CD4-positive, alpha-beta T cell treated with Interleukin-2 at 100 ng/mL for 4 hours (primary cell): ENCODE measurements at places on chromosomes 7 and 10.

DNA sequence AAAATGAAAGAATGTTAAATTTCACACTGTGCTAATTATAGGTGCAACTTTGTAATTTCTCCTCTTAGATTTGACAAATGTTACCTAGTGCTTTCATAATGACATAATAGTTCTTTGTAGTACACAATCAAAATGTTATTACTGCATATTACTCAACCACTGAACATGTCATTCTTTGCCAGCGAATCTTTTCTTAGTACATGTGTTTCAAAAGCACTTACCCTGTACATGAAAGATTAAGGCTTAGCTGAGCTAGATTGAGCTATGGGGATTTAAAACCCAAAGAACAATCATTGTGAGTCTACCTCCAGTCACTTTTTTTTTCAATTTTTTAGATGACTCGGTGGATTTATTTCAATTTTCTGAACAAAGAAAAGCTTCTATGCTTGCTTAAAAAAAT is 123.5 kb upstream of the FERD3L start:
- no peak for DNase-seq

DNA sequence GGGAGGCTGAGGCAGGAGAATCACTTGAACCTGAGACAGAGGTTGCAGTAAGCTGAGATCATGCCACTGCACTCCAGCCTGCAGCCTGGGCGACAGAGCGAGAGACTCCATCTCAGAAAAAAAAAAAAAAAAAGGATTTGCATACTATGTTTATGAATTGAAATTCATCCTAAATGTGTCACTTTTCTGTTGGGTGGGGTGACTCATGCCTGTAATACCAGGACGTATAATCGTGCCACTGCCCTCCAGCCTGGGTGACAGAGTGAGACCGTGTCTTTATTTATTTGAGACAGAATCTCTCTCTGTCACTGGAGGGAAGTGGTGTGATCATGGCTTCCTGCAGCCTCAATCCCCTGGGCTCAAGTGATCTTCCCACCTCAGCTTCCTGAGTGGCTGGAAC is 5.8 kb downstream of the ZNF212 start:
- peak; percentile 25 for DNase-seq

DNA sequence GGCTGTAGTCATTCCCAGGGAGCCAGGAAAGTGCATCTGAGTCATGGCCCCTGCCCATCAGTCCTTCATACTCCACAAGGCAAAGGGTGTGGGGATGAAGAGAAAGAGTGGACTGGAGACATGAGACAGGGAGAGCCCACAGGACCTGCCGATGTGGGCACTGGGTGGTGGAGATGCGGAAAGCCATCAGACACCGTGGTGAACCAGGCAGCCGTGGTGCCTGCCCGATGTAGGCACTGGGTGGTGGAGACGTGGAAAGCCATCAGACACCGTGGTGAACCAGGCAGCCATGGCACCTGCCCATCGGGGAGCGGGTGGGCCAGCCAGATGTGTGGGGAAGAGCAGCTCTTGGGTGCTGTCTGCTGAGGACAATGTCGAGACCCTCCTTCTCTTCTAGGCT is 58.6 kb downstream of the AFAP1L2 start:
- no peak for DNase-seq

- DNase-seq: no peak
These were observed 267.2 kb downstream of the GLRX3 start for GRCh38 chr10:130403153-130404075.

DNA sequence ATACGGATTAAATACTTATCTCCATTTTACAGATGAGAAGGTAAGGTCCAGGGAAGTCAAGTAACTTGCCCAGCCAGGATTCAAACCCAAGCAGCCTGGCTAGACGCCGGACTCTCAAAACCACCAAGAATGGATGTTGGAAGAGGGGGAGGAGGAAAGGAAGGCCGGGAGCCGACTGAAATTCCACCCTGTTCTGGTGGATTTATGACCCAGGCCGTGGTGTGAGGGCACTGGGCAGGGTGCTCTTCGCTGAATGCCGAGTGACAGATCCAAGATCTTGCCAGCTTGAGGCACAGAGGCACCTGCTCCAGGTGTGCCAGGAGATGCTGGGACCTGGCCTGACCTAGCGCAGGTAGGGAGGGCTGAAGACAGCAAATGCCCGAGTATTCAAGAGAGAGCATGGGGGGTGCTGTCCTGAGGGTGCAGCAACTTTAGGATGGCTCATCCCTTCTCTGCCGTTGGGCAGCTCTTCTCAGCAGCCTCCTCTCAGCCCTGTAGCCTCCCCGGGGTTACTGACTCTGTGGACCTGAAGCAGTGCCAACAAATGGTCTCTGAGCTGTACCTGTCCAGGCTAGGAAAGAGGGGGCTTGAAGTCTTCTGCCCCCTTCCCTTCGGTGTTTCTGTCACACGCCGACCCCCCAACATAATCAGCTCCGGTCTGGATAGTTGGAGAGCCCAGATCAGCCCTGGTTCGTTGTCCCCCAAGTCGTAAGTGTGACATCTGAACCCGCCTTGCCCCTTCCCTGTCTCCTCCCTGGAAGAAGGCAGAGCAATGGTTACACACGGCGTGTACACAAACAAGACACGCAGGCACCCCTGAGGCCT is 713 bp downstream of the LOXL4 start:
- DNase-seq: no peak

DNA sequence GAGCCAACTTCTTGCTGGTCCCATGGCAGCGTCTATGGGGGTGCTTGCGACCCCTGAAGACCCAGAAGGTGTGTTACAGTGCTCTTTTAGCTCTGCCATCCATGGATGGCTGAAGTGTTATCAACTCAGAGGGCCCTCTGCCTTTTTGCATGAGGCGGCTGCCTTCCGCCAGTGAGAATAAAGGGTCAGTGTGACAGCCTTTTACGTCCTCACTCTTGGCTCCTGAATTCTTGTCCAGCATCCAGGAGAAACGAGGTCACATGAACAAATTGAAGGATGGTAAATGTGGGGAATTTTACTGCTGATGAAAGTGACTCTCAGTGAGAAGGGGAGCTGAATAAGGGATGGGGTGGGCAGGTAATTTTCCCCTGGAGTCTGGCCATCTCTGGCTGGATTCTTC is 24.1 kb downstream of the SSMEM1 start:
- no peak for DNase-seq

- DNase-seq: no peak
These were observed 176.8 kb upstream of the AHR start for GRCh38 chr7:17121671-17122070.

DNA sequence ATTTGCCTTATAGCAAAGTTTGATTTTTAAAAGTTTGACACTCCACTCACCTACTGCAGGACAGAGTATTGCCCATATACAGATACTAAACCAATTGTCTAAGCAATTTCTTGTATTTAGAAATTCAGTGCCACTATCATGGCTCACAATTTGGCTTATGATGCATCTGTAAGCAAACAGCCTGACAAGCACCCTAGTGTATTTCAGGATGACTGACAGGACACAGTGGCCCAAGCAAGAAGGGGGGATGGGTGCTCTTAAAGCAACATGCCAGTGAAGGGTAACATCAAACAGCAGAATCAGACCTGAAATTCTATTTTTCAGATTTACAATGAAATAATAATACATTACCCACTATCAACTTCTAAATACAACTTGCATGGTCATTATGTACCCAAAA is 30.5 kb downstream of the CTNNA3 start:
- DNase-seq: no peak

GRCh38 chr10:130495891-130496636 is 359.9 kb downstream of the GLRX3 start:
- DNase-seq: no peak

GRCh38 chr10:66714741-66715140 is 211.1 kb upstream of the LRRTM3 start:
- no peak for DNase-seq

- no peak for DNase-seq
These were observed 195.1 kb upstream of the AUTS2 start for GRCh38 chr7:69403169-69403568.

GRCh38 chr7:139773371-139773770 is 4.4 kb downstream of the HIPK2 start:
- DNase-seq: peak; percentile 35

GRCh38 chr7:47153576-47153975 is 428.3 kb downstream of the TNS3 start:
- no peak for DNase-seq

DNA sequence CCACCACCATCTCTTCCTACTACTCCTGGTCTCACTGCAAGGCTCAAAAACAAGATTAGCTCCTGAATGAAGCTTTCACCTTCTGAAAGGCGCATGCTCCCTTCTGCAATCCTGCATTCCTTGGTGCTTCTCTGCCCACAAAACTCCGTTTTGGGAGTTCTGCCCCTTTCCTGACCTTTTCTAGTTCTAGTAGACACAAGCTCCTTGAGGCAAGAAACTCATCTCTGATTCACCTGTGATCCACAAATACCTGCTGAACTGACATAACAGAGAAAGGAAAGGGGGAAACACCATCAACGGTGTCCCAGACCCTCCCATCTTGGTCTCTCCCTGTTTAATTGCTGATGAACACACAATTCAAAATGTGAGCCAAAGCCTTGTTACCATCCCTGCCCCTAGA is 64.0 kb upstream of the EGR2 start:
- DNase-seq: no peak
